Heart left ventricle (tissue), 16 donors: ENCODE measurements at places on chromosomes 3 and 15. TPM values are rescaled to one million over a fixed set of nuclear protein-coding genes. Genes with fewer than 3 reads are reported as not detected.

DNA sequence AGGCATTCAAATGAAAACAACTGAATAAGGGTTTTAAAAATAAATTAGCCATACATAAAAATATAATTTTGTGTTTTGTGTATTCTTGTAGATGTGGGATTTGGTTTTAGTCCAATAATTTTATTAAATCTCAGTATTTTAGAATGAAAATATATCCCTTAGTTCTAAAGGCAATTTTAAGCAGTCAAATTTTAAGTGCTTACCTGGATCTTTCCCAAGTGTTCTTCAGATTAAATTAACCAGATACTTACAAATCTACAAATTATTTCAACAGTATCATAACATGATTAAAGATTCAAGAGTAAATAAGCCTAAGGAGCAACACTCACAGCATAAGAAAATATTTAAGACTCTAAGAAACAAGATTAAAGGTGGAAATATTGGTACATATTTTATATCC, 275.0 kb upstream of the RBMS3 start:
- H3K4me1 ChIP-seq = no peaks in the 10 kb centered on the region
- DNase-seq = no peak
- H3K4me3 ChIP-seq = no peak overlapping the region
- H3K36me3 ChIP-seq = no peaks in the 10 kb centered on the region
- H3K27ac ChIP-seq = no peak overlapping the region

- no peaks in the 10 kb centered on the region for H3K4me1 ChIP-seq
- H3K27me3 ChIP-seq = peaks cover 6% of the 10 kb centered on the region
- H3K4me3 ChIP-seq = no peak overlapping the region
Observed at GRCh38 chr15:97052513-97052912, 722.0 kb downstream of the NR2F2 start.

- no peaks in the 10 kb centered on the region for H3K27me3 ChIP-seq
- peaks cover 6% of the 10 kb centered on the region for H3K4me1 ChIP-seq
- no peak for DNase-seq
- no peak overlapping the region for H3K4me3 ChIP-seq
Observed at GRCh38 chr3:57743496-57743895, 12.6 kb upstream of the SLMAP start.

FEZF2 gene
- total RNA-seq = not detected

GRCh38 chr15:98321896-98322295, 326.4 kb upstream of the IGF1R start:
- H3K36me3 ChIP-seq = no peaks in the 10 kb centered on the region
- no peak for DNase-seq
- no peaks in the 10 kb centered on the region for H3K4me1 ChIP-seq

- H3K4me1 ChIP-seq = no peaks in the 10 kb centered on the region
- H3K36me3 ChIP-seq = no peaks in the 10 kb centered on the region
- no peak overlapping the region for H3K27ac ChIP-seq
- DNase-seq = no peak
- no peaks in the 10 kb centered on the region for H3K27me3 ChIP-seq
- H3K4me3 ChIP-seq = no peak overlapping the region
Observed at GRCh38 chr15:54582863-54583643, 604.8 kb downstream of the UNC13C start.

DNA sequence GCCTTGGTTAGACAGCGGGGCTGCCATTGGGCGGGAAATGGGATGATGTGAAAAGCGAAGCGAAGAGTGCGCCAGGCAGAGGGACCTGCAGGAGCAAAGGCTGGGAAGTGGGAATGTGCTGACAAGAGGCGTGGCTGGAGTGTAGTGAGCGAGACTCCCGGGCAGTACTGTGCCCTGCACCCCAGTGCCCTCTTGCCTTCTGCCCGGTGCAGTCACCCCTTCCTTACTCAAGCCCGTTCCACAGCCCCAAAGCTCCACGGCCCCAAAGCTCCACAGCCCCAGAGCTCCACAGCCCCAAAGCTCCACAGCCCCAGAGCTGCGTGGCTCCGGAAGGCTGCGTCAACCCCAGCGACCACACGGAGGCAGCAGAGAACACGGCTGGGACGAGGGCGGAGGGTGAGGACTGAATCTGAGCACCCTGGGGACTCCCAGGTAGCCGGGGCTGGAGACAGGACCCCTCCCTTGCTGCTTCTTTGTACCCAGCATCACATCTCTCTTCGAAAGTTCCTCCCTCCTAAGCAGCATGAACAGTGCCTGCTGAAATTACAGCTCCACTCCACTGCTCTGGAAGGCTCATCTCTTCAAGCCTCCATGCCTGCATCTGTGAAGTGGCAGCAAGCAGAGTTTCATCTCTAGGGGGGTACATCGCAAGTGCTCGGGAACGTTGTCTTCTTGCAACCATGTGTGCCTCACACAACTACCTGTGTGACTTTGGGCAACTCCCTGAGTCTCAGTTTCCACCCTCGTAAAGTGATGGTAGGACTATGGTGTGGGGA, 108.9 kb downstream of the FBLN2 start:
- peak; percentile 40 for DNase-seq
- peaks cover 5% of the 10 kb centered on the region for H3K4me1 ChIP-seq
- H3K27me3 ChIP-seq = peaks cover 17% of the 10 kb centered on the region
- H3K36me3 ChIP-seq = no peaks in the 10 kb centered on the region
- no peak overlapping the region for H3K4me3 ChIP-seq
- H3K27ac ChIP-seq = no peak overlapping the region

CADPS gene
- 13.2 TPM for total RNA-seq

SPTBN5 gene
- total RNA-seq = 3.6 TPM

DNA sequence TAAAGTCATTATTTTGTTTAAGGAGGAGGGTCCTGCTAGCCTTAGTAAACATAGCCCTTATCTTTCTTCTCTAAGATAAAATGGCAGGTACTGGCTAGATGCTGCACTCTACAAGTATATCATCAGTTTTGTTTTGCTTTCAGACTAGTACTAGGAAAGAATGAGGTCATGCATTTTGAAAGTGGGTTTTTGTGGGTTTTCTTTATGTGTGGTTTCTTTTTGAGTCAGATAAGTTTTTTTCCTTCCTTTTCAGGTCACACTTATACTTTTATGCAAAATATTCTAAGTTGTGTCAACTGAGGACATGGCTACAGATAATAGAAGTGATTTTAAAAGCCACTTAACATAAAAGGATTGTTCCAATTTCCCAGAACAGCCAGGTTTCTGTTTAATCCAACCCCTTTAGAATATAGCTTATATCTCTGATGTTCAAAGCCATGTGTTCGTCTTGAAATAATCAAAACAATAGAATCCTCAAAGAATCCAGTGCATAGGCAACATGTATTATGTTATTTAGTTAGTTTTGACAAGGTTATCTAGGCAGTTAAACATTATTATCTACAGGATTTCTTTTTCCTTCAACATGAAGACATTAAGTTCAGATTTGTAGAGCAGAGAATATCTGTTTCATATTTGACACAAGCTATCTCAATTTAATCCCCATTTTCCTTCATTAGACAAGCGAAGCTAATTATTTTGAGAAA, 406.2 kb downstream of the RBMS3 start:
- H3K27me3 ChIP-seq = no peaks in the 10 kb centered on the region
- no peak overlapping the region for H3K4me3 ChIP-seq
- no peaks in the 10 kb centered on the region for H3K36me3 ChIP-seq
- DNase-seq = no peak
- H3K27ac ChIP-seq = no peak overlapping the region

SPINK8 gene
- total RNA-seq = not detected

GRCh38 chr15:98272625-98273024, 312.1 kb downstream of the ARRDC4 start:
- H3K27me3 ChIP-seq = no peaks in the 10 kb centered on the region
- no peaks in the 10 kb centered on the region for H3K4me1 ChIP-seq
- no peaks in the 10 kb centered on the region for H3K36me3 ChIP-seq
- H3K4me3 ChIP-seq = no peak overlapping the region
- no peak overlapping the region for H3K27ac ChIP-seq
- no peak for DNase-seq

DNA sequence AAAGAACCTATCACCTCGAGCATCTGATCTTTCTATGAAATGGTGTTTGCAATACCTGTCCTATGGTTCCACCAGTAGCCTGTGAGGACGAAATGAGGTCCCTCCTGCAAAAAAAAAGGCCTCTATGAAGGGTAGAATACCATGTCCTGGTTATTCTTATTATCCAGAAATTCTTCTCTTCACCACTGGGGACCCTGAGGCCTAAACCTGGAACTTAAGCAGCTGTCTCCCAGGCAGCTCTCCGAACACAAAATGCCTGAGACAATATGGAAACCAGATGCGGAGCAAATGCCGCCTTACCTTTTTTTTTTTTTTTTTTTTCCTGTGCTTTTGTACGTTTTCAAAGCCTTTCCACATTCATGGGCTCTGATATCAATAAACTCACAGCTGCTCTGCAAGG, 62.1 kb upstream of the WNT5A start:
- no peak for DNase-seq
